ENCODE measurements at places on chromosomes 1 and 21.

- DNase-seq = no peak
These were observed 29.1 kb downstream of the TTC39A start for GRCh38 chr1:51301152-51301843.

DNA sequence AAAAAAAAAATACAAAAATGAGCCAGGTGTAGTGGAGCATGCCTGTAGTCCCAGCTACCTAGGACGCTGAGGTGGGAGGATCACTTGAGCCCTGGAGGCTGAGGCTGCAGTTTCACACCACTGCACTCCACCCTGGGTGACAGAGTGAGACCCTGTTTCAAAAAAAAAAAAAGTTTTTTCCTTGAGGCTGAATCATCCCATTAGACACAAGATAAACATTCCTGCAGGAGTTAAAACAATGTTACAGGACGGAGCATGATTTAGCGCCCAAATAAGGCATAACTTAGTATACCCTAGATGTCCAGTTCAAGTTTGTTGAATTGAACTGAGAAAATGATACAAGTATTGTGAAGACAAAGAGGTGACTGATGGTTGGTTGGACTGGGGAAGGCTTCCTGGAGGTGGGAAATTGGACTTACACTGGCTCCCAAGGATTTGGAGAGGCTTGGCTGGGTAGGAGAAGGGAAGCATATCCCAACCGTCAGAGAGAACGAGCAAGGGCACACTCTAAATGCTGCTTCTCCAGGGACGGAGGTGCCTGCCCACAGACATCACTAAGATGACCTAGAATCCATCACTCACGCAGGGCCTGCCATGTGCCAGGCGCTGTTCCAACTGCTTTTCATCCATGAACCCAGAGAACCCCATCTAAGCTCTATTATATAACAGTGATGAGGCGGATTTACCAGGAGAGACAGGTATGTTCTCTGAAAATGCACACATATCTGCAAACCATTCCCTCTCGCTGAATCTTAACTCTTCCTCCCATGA, 610.6 kb downstream of the KIF26B start:
- DNase-seq = no peak

DNA sequence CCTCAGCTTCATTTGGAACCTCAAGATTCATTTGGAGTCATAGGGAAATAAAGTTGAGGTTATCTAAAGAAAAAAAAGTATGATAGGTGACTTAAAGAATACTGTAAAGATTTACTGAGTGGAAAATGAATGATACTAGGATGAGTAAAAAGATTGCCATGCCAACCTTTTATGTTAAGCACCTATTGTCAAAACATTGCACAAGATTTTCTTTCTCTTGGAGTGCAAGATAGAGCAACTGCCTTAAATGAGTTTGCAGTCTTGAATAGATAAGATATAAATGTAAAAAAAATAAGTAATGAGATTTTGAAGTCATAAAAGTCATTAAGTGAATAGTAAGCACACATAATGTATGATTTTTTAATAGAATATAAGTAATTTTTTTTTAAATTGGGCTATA, 5.1 kb upstream of the ANGPTL1 start:
- no peak for DNase-seq

GRCh38 chr1:11841245-11842153, 6.1 kb downstream of the NPPA start:
- DNase-seq = no peak

GRCh38 chr1:58981392-58981791, 197.5 kb upstream of the JUN start:
- DNase-seq = no peak

- no peak for DNase-seq
These were observed 320.2 kb downstream of the ZP4 start for GRCh38 chr1:237570530-237570929.

GRCh38 chr21:46243325-46243724, 14.8 kb upstream of the LSS start:
- DNase-seq = no peak

Data from mucosa of gallbladder (tissue), 1 donor.